ENCODE measurements at places on chromosomes 6 and 20.

DNA sequence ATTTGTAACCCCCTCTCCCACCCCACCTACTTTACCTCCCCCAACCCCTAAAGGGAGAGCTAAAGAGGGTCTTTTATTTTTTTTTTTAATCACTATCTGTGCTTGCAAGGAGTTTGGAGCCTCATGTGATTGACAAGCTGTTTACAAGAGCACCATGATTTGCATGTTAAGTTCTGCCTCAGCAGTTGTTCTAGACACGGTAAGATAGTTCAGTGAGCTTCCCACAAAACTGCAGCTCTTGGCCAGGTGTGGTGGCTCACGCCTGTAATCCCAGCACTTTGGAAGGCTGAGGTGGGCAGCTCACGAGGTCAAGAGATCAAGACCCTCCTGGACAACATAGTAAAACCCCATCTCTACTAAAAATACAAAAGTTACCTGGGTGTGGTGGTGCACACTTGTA is 5.0 kb upstream of the PXDC1 start:
- DNase-seq: no peak

- DNase-seq: no peak
Observed at GRCh38 chr20:25065072-25065624, 7.2 kb upstream of the ACSS1 start.

DNA sequence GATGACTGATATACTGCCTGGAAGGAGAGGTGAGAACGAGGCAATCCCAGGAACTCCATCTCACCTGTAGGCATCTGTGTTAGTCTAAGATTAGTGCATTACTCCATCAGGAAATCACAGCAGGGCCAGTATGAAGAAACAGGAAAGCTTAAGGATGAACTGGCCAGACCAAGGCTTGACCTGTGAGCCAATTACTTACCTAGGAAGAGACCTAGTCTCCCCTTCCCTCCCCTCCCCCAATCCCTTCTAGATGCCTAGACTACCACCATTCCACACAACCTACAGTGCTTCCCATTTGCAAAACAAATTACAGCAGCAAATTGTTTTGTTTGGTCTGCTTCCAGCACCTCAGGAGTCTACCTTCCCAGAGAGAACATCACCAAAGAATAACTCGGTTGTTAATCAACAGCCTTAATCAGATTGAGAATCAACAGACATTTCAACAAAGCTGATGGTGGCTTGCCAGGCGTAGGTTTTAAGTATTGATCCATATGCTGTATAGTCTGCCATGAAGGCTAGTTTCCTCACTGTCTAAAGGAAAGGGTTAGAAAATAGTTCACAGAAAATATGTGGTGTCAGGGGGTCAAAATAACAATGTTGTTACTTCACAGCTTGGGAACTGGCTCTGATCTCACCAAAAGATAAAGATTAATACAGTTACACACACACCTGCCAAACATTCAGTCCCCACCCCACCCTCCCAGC is 10.1 kb downstream of the PKHD1 start:
- DNase-seq: no peak

GRCh38 chr6:104862456-104862855 is 2.7 kb upstream of the HACE1 start:
- no peak for DNase-seq

GRCh38 chr6:16749516-16750485 is 11.5 kb downstream of the ATXN1 start:
- DNase-seq: no peak

- no peak for DNase-seq
Observed at GRCh38 chr6:33845031-33845745, 41.4 kb upstream of the MLN start.

- no peak for DNase-seq
Observed at GRCh38 chr20:63123331-63123741, 92.6 kb downstream of the YTHDF1 start.

DNA sequence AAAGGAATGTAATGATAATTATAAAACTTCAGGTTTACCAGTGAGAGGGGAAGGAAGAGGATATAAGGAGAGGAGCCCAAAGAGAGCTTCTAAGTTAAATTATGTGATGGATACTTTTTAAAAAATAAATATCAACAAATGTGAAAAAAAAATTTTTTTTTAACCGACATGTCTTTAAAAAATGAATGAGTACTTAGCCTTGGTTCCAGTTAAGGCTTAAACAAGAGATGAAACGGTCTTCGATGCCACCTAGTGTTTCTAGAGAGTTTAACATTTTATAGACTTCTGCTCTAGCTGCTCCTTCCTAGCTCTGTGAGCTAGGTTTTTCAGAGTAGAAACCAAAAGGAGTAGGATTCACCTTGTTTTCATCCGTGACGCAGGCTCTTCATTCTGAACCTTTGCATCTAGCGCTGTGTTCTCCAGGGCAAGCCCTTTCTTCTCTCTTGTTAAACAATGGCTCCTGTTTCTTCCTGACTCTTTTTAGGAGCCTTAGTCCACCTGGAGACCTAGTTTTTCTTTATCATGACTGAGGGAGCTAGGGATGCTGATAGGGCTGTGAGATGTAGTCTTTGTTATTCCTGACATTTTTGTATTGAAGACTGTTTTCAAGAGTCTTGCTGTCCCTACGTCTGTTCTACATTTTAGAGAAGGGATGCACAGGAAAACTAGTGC is 42.4 kb upstream of the GNRH2 start:
- DNase-seq: peak; percentile 77

DNA sequence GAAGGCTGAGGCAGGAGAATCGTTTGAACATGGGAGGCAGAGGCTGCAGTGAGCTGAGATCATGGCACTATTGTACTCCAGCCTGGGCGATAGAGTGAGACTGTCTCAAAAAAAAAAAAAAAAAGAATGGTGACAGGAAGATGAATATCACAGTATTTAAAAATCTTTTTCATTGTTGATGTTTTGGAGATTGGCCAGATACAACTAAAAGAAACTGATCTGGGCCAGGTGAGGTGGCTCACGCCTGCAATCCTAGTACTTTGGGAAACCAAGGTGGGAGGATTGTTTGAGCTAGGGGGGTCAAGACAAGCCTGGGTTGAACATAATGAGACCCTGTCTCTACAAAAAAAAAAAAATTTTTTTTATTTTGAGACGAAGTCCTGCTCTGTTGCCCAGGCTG is 52.1 kb downstream of the TRAF3IP2 start:
- DNase-seq: no peak

GRCh38 chr6:106080763-106081095 is 5.4 kb upstream of the PRDM1 start:
- no peak for DNase-seq

DNA sequence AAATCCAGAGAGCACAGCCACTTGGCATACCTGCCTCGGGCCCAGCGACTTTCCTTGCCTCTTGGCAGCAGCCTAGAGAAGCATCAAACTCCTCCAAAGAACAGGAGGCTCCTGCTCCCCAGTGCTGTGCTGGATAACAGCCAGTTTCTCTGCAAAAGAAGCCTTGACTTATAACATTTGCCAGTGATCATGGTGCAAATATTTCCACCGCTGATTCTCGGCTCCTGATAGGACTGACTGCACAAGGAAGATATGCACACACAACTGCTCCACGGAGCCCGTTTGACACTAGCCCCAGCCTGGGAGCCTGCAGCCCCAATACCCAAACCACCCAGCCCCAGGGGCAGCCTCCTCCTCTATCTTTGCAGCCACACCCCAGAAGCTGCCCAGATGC is 17.5 kb downstream of the ACSS1 start:
- DNase-seq: peak; percentile 85

DNA sequence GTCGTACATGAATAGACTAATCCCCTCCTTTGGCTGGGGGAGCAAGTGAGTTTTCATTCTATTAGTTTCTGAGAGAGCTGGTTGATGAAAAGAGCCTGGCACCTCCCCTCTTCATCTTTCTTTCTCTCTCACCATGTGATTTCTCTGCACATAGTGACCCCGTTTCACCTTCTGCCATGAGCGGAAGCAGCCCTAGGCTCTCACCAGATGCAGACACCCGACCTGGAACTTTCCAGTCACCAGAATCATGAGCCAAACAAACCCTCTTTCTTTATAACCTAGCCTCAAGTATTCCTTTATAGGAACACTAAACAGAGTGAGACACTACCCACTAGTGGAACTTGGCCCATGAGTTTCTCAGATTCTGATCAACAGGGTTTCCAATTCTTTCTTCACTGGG is 16.4 kb downstream of the OTOR start:
- DNase-seq: no peak

GRCh38 chr6:168858926-168859325 is 394.7 kb downstream of the THBS2 start:
- DNase-seq: no peak

GRCh38 chr6:12324099-12324498 is 33.9 kb downstream of the EDN1 start:
- peak; percentile 81 for DNase-seq
